ENCODE measurements at places on chromosomes 13 and 19.
A peak's percentile ranks its signal among the peaks of the same experiment; 100 is the strongest.

DNA sequence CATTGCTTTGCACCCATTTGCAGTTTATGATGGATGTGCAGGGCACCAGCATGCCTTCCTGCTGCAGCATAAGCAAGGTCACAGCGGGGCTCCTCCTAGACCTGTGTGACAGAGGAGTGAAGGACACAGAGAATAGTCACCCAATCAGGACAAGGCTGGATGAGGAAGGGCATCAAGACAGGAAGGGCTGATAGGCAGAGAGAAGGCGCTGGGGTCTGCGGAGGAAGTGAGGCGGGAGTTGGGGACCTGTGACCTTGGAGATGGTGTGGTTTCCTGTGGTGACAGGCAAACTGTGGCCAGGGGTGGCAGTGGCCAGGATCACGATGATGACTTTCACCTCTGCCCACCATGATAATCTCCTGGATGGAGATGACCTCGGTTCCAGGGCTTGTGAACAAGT, 16.4 kb upstream of the KCTD15 start:
- no peak for DNase-seq

- no peak for DNase-seq
Observed at GRCh38 chr19:16023146-16023915, 53.0 kb upstream of the TPM4 start.

- no peak for DNase-seq
Observed at GRCh38 chr19:5988517-5989387, 10.8 kb upstream of the RANBP3 start.

DNA sequence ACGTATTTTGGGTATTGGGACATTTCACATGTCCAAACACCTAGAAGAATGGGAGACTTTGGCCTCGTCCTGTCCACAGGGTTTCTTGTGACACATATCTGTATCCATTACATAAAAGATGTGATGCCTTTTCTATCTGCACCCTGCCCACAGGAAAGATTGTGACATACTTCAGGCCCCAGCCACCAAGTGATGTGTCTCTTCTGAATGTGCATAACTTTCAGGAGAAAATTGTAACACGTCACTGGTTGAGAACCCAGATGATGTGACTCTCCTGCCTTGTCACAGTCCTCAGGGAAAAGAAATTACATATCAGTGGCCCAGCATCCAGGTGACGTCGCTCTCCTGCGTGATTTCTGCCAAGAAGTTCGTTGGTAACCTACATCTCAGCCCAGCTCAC, 21.0 kb upstream of the ZNF681 start:
- no peak for DNase-seq

DNA sequence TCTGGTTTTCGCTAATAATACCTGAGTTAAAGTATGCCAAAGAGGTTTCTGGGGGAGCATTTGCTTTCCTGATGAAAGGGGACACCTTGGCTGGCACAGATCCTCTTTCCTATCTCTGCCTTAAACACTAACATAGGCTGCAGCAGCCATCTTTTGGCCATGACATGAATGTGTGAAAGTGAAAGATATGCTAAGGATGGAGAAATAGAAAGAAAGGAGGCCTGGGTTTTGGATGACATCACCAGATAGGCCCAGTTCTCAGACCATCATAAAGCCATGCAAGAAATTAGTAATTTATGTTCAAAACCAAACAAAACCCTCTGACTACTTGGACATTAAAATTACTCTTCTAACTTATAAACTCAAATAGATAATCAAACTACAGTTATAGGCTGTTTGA, 279.7 kb downstream of the COG6 start:
- no peak for DNase-seq

DNA sequence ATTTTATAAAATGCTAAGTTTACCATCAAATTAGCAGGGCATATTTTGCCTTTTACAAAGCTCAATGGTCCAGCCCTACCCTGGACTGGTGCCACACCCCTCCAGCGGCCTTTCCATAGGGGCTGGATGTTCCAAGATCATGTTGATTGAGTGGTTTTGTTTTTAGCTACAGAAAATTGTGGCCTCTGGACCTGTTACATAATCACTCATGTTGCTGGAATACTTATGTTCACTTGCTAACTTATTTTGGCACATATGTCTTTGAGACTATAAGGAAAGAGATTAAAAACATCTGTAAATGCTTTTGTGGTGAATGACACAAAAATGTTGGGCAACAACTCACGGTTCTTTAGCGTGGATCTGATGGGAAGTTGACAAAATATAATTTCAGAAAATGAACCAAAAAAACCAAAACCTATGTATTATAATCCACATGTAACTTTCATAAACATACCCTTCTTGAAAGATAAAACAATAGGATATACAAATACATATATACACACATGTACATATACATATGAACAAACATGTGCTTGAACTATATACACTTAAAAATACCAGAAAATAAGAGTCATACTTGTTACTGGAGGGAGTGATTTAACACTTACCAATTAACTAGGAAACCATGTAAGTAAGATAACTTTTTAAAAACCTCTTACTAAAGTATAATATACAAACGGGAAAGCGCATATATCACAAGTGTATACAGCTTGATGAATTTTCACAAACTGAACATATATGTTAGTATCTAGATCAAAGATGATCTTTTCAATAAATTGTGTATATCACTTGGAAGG, 46.6 kb upstream of the SLC15A1 start:
- DNase-seq, result no peak

DNA sequence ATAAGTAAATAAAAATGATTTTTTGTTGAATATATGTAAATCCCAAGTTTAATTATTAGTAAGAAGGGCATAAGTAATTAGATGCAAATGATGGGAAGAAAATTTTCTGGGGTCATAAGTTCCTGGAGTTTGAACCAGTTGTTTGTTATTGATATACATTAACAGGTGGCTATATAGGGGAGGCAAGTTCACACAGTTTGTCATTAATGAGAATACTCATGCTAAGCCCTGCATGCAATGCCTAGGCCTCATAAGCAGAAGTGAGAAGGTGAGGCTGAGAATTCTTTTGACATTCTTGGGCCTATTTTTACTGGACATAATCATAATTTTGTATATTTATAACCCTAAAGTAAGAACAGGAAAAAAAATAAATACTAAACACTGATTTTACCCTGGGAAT, 1210.7 kb upstream of the PCDH9 start:
- DNase-seq, result no peak

DNA sequence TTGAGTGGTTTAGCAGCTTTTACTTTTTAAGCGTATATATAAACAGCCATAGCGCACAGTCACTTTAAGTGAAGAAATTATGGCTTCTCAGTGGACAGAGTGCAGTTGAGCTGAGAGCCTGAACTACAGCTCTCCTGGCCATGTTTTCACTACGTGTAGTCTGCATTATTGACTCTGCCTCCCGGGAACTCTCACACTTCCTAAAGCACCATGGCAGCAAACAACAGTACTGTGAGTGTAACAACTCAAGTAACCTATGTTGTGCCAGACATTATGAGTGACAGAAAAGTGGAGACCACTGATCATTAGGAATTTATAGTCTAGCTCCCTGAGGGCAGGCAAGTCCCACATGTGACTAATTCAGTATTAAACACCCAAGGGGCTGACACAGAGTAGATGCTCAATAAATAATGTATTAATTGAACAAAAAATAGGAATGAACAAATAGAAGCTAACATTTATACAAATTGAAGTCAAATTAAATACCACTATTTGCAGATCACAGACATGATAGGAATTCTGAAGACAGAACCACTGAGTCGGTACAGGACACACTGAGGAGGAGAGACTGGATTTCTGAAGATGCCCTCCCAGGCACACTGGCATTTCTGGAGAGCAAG, 19.7 kb downstream of the EFNB2 start:
- DNase-seq, result no peak

DNA sequence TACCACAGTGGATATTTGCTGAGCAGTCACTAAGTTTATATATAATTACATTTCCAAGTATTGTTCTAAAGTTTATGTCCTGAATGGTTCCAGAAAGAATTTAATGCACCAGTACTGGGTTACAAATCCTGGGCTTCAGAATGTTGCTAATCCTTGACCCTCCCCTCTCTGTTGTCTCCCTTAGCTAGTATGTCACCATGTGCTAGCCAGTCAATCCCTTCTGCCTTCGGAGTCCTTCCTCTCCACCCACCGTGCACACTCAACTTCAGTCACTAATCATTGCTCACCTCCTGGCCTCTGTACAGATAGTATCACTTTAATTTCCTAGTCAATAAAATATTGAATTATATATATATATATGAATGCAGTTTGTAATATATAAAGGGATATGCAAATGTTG, 7.5 kb downstream of the FAM124A start:
- no peak for DNase-seq

DNA sequence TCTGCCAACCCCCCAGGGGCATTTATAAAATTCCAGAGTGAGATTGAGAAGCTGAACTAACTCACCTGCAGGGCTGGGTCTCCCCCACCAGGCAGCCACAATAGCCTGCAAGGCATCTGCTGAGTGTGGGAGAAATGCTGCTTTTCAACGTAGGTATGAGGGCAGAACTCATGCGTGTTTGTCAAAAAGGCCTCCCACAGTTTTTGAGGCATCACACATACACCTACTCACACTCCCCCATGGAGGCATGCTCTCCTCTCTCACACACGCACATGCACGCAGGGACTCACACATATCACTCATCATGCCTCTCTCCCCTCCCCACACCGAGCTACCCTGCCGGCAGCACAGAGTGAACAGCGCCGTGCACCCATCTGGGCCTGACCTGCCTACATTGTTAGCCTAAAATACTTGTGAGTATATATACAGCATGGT, 390.5 kb downstream of the FGF9 start:
- no peak for DNase-seq

GRCh38 chr13:64083396-64083795, 2667.7 kb upstream of the PCDH20 start:
- DNase-seq, result no peak

GRCh38 chr19:28294395-28294794, 918.6 kb downstream of the UQCRFS1 start:
- DNase-seq, result no peak

DNA sequence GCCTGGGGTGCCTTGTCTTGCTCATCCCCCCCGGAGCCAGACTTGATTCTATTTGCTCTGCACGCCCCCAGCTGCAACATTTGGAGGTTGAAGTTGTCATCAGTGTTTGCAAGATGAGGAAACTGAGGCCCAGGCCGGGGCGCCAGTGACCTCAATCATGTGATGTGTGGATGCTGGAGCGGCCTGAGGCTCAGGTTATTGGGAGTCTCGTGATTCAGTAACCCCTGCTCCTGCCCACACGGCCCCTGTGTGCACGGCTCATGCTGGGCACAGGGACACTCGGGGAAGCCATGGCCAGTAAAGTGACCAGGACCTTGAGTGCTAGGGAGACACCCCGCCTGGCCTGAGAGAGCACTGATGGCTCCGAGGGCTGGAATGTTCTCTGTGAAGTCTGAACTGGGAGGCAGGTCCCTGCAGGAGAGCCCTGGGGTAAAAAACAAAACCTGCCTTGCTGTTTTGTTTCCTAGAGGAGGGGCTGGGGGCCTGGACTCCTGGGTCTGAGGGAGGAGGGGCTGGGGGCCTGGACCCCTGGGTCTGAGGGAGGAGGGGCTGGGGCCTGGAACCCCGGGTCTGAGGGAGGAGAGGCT, 1.9 kb downstream of the FGF21 start:
- DNase-seq, result no peak

GRCh38 chr13:41658057-41658661, 200.8 kb downstream of the RGCC start:
- DNase-seq, result no peak

DNA sequence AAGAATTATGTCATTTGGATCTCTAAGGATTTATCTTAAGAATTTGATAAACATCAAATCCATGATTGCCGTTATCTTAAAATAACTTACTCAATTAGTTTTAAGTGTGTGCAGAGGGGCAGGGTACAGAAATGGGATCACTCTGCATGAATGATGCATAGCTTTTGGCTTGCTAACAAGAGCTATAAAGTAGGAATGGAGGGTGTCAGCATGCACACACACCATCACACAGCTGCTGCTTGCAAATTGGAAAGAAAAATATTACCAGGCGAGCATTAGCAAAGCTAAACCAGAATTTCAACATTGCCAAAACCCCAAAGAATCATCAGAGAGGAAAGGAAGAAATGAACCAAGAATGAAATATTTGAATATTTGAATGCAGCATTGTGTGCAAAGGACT, 580.6 kb downstream of the LMO7 start:
- no peak for DNase-seq

- no peak for DNase-seq
Observed at GRCh38 chr13:41122838-41123237, 9.8 kb downstream of the KBTBD6 start.

DNA sequence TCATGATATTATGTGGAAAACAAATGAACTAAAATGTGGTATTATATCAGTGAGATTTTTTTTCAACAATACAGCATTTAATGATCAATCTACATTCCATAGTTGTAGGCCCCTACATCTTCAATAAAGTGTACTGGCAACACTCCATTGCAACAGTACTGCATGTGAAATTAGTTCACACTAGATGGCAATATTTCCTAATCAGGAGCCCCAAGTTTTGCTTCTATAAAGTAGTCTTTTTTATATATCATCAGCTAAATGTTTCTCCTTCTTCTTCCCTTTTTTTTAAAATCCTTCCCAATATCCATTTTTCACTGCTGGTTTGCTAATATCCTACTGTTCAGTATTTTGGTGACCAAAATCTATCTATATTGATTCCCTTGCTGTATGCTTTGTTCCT, 528.3 kb upstream of the ATXN8OS start:
- peak; percentile 35 for DNase-seq

DNA sequence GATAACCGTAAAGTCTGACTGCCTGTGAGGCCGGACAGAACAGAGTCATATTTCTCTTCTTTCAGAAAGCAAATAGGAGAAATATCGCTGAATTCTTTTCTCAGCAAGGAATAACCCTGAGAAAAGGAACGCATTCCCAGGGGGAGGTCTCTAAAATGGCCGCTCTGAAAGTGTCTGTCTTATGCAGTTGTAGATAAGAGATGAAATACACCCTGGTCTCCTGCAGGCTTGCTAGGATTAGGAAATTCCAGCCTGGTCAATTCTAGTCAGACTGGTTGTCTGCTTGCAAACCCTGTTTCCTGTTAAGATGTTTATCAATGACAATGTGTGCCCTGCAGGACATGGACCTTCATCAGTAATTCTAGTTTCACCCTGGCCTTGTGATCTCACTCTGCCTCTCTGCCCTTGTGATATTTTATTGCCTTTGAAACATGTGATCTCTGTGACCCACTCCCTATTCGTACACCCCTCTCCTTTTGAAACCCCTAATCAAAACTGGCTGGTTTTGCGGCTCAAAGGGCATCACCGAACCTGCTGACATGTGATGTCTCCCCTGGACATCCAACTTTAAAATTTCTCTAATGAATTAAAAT, 934.8 kb upstream of the SPRY2 start:
- peak; percentile 77 for DNase-seq

GRCh38 chr13:39635564-39635963, 19.9 kb upstream of the COG6 start:
- DNase-seq, result no peak

DNA sequence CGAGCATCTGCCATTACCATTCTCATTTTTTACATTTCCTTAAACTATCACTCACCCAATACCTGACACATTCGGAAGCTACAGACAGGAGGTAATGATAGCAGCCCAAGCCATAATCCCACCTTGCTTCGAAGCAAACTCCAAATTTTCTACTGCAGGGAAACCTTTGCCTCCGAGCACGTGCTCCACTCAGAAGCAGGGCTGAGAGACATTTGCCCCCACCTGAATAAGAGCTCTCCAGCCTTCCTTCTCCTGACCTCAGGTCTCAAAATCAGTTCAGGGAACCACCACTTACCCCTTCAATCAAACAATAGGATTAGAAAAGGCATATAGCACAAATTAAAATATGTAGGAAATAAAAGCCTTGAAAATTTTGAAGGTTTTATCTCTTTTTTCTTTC, 2.3 kb upstream of the DACH1 start:
- DNase-seq, result no peak

Data from SK-N-DZ (cell line).